Peyer's patch (tissue), 4 donors: ENCODE measurements at places on chromosomes 7 and 10. TPM values are rescaled to one million over a fixed set of nuclear protein-coding genes. Genes with fewer than 3 reads are reported as not detected.

- DNase-seq, result no peak
- no peaks in the 10 kb centered on the region for H3K36me3 ChIP-seq
- no peaks in the 10 kb centered on the region for H3K4me1 ChIP-seq
- H3K27me3 ChIP-seq, result no peaks in the 10 kb centered on the region
Measured at GRCh38 chr10:50931948-50932431, 46.6 kb upstream of the A1CF start.

DNA sequence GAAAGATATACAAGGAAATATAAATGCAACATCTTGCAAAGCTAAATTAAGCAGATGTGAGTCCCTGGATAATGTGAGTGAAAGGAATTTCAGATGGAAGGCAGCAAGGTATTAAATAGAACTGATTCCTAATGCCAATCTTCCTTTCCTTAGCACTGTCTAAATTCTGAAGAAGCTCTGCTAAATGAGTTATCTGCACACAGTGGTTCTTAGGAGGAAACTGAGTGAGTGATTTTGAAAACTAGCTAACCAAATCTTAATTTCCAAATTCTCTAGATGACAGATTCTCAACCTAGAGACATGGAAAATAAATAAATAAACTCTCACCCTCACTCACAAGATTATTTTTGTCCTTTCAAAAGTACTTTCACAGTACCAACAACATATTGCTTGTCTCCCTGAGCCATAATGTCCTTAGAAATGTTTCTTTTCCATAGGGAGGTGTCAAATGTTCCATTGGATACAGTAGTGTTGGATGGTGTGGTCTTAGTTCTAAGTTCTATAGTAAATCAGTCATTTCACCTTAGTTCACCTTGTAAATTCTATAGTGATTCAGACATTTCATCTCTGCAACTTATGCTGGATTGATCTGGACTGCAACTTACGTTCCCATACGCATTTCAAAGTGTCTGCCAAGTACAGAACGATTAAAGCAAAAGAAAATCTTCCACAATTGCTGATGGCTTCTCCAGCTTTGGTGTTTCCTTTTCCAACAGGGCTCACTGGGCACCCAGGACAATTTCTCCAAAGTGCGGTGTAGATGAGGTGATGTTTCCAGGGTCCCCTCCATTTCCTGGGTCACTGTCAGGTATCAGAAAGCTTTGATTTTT lies 145.4 kb upstream of the FAM171A1 start:
- no peaks in the 10 kb centered on the region for H3K4me1 ChIP-seq
- H3K27me3 ChIP-seq, result no peaks in the 10 kb centered on the region
- DNase-seq, result no peak
- H3K27ac ChIP-seq, result no peak overlapping the region
- H3K4me3 ChIP-seq, result no peak overlapping the region
- no peaks in the 10 kb centered on the region for H3K36me3 ChIP-seq

INA gene
- not detected for total RNA-seq

DNA sequence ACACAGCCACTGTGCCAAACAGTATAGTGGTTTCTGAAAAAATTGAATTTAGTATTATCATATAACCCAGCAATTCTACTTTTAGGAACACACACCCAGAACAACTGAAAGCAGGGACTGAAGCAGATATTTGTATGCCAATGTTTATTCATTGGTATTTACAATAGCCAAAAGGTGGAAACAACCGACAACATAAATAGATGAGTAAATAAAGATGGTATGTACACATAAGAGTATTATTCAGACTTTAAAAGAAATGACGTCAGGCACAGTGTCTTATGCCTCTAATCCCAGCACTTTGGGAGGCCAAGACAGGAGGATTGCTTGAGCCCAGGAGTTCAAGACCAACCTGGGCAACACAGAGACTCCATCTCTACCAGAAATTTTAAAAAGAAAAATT lies 7.2 kb downstream of the CDCA7L start:
- no peaks in the 10 kb centered on the region for H3K4me1 ChIP-seq
- no peaks in the 10 kb centered on the region for H3K27me3 ChIP-seq
- no peaks in the 10 kb centered on the region for H3K36me3 ChIP-seq

HTR7 gene
- 0.35 TPM for total RNA-seq

DNA sequence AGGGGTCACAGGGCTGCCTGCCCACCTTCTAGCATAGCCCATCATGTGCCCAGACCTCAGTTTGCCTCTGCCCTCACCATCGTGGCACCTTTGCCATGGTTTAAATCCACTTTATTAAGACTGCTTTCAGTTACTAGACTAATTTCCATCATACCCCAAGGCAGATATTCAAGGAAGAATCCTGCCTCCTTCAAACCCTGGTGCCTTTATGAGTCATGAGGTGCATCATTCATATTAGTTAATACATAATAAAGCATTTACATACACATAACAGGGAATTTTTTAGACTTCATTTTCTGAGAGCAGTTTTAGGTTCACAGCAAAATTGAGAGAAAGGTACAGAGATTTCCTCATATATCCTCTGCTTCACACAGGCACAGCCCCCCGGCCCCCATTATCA lies 62.8 kb downstream of the CXCL12 start:
- H3K27me3 ChIP-seq, result no peaks in the 10 kb centered on the region
- H3K4me3 ChIP-seq, result no peak overlapping the region
- no peak for DNase-seq
- H3K4me1 ChIP-seq, result no peaks in the 10 kb centered on the region

CLCN1 gene
- 2.5 TPM for total RNA-seq

SFRP4 gene
- total RNA-seq, result not detected

DNA sequence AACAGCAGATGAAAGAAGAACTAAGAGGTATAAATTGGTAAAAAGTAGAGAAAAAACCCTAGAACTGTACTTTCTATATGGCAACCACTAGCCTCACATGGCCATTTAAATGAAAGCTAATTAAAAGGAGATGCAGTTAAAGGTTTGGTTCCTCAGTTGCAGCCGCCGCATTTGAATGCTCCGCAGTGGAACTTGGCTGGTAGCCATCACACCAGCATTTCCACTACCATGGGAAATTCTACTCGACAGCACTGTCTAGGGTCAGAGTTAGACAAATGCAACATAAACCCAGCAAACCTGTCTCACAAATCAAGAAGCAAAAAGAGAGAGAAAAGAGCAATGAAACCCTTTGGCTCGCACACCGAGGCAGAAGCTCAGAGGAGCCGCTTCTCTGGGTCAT lies 29.7 kb downstream of the VIPR2 start:
- H3K36me3 ChIP-seq, result no peaks in the 10 kb centered on the region
- peaks cover 8% of the 10 kb centered on the region for H3K4me1 ChIP-seq
- H3K27me3 ChIP-seq, result no peaks in the 10 kb centered on the region

- no peak overlapping the region for H3K27ac ChIP-seq
- no peaks in the 10 kb centered on the region for H3K27me3 ChIP-seq
- H3K4me3 ChIP-seq, result no peak overlapping the region
Measured at GRCh38 chr7:134287916-134288659, 28.6 kb downstream of the SLC35B4 start.

- no peaks in the 10 kb centered on the region for H3K36me3 ChIP-seq
- no peak for DNase-seq
- H3K27me3 ChIP-seq, result no peaks in the 10 kb centered on the region
- no peak overlapping the region for H3K27ac ChIP-seq
- no peak overlapping the region for H3K4me3 ChIP-seq
- H3K4me1 ChIP-seq, result no peaks in the 10 kb centered on the region
Measured at GRCh38 chr7:73452999-73453635, 19.5 kb downstream of the FZD9 start.

DNA sequence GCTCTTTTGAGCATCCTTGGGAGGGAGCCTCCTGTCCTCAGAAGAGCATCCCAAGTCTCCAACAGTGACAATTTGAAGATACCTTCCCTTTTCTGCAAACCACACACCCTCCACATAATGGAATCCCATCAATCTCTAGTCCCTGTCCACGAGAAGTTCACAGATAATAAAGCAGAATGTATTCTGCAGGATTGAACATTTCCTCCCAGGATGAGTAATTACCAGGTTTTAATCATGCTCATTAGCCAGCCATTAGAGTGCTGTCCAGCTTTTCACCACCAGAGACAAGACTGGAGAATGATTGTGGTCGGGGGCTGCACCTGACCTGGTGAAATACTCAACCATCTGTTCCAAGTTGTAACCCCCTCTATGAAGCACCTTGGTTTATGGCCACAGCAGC lies 958.6 kb downstream of the KCNMA1 start:
- no peaks in the 10 kb centered on the region for H3K27me3 ChIP-seq
- H3K4me3 ChIP-seq, result no peak overlapping the region

DNA sequence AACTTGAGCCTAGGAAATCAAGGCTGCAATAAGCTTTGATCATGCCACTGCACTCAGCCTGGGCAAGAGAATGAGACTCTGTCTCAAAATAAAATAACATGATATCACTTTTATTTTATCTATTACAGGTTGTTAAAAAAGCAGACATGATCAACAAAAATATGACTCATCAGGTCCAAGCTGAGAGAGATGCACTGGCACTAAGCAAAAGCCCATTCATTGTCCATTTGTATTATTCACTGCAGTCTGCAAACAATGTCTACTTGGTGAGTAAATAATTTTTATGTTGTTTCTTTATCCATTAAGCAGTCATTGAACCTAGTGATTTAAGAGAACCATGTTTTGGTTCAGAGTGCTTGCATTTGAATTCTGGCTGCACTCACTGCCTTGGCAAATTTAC lies 3.3 kb downstream of the MASTL start:
- H3K4me1 ChIP-seq, result no peaks in the 10 kb centered on the region
- no peak for DNase-seq
- no peaks in the 10 kb centered on the region for H3K36me3 ChIP-seq
- H3K27ac ChIP-seq, result no peak overlapping the region

DNA sequence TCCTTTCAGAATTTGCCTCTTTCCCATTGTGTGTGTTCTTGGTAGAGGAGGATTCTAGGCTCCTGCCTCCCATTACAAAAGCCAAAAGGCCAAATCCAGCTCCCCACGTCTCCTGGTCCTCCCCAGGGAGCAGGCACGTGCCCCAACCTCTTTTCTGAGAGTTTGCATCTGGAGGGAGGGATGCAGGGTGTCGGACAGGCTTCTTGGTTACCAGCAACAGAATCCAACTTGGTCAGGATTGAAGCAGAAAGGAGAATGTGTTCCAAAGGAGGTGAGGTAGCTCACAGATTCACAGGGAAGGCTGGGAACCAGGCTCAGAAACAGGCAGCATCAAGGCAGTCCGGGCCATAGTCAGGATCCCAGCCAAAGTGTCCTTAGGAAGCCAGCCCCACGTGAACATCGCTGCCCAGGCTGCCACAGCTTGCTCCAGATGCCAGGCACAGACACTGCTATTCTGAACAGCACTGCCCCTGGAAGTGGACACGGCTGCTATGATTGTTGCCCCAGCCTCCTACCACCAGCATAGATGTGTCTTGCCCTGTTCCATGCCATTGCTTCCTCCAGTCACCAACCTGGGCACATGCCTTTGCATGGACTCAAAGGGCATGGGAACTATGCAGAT lies 264.2 kb upstream of the ZMIZ1 start:
- peaks cover 4% of the 10 kb centered on the region for H3K4me1 ChIP-seq
- H3K36me3 ChIP-seq, result no peaks in the 10 kb centered on the region
- H3K27ac ChIP-seq, result no peak overlapping the region
- no peak overlapping the region for H3K4me3 ChIP-seq
- H3K27me3 ChIP-seq, result no peaks in the 10 kb centered on the region

- no peak for DNase-seq
- no peaks in the 10 kb centered on the region for H3K4me1 ChIP-seq
Measured at GRCh38 chr7:50667338-50667737, 102.1 kb upstream of the DDC start.

MET gene
- 2.5 TPM for total RNA-seq

DNA sequence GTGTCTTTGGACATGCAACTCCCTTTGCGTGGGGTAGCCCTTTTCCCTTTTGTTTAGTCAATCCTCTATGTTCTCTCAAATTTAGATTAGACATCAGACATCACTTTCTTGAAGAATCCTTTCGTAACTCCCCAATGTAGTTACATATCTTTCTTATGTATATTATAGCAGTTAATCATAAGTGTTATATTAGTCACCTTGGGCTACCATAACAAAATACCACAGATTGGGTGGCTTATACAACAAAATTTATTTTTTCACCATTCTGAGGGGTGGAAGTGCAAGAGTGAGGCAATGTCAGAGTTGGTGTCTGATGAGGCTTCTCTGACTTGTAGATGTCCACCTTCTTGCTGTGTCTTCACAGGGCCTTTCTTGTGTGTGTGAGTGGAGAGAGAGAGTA lies 105.7 kb downstream of the PHTF2 start:
- no peaks in the 10 kb centered on the region for H3K27me3 ChIP-seq
- no peaks in the 10 kb centered on the region for H3K36me3 ChIP-seq
- no peak overlapping the region for H3K27ac ChIP-seq
- H3K4me3 ChIP-seq, result no peak overlapping the region
- H3K4me1 ChIP-seq, result no peaks in the 10 kb centered on the region
- DNase-seq, result no peak

NPC1L1 gene
- 0.66 TPM for total RNA-seq

DNA sequence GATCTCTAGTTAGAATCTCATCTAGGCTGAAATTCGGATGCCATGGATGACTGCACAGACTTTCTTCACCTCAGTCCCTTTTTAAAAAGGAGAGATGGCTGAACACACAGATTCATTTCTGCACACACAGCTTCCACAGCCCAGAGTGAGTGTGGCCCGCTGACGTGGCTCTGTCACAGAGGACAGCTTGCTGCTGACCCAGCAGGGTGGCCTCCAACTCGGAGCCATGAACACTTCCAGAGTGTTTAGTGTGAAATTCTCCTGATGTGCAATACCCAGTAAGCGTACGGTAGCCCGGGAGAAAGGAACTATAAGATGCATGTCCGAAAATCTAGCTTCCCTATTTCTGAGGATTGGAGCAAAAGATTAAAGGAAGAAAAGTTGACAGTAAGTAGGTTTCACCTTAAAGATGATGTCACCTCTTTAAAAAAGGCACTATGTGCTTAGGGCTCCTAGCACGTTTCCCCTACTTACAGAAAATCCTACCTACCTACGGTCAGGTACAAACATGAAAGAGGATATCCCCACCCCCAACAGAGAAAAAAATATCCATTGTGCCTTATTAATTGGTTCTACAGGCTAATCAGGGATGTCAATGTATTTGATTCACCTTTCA lies 162.2 kb downstream of the RAPGEF5 start:
- no peak overlapping the region for H3K4me3 ChIP-seq
- H3K36me3 ChIP-seq, result no peaks in the 10 kb centered on the region
- no peaks in the 10 kb centered on the region for H3K4me1 ChIP-seq
- no peak overlapping the region for H3K27ac ChIP-seq
- no peaks in the 10 kb centered on the region for H3K27me3 ChIP-seq
- no peak for DNase-seq

DNA sequence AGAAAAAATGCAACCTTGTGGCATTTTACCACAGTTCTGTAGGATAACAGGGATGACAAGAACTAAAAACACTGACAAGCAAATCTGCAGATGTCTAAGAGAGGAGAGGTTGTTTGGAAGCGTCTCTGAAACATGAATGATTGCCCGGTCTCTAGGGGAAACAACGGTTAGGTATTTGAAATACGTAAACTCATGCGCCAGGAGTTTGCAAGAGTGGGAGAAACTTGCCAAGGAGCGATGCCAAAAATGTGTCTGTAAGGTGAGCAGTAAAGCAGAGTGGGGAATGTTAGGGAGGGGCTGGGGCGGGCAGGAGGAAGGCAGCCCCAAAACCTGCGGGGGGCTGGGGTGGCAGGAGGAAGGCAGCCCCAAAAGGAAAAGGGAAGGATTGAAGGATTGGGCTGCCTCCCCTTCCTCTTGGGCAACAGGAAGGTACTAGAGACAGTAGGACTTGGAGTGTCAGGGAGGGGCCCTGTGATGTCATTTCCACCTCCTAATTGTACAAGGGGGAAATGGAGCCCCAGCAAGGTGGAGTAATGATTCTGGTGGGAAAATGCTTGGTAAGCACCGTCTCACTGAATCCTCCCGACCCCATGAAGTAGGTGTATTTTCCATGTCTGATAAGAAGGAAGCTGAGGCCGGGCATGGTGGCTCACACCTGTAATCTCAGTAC lies 33.2 kb upstream of the PLEKHA1 start:
- H3K27me3 ChIP-seq, result no peaks in the 10 kb centered on the region
- no peak overlapping the region for H3K4me3 ChIP-seq
- no peak for DNase-seq
- peak overlapping the region; percentile 38 for H3K27ac ChIP-seq

SSC4D gene
- not detected for total RNA-seq
